ENCODE measurements at places on chromosomes 12 and 14.

GRCh38 chr14:67166450-67166853 is 22.8 kb upstream of the GARIN2 start:
- peak; percentile 9 for DNase-seq

GRCh38 chr12:58919231-58920101 is 838 bp downstream of the LRIG3 start:
- no peak for DNase-seq

- DNase-seq: no peak
These were observed 48.6 kb upstream of the PPM1H start for GRCh38 chr12:62983594-62983993.

GRCh38 chr12:109689426-109689825 is 24.2 kb upstream of the FAM222A start:
- no peak for DNase-seq

DNA sequence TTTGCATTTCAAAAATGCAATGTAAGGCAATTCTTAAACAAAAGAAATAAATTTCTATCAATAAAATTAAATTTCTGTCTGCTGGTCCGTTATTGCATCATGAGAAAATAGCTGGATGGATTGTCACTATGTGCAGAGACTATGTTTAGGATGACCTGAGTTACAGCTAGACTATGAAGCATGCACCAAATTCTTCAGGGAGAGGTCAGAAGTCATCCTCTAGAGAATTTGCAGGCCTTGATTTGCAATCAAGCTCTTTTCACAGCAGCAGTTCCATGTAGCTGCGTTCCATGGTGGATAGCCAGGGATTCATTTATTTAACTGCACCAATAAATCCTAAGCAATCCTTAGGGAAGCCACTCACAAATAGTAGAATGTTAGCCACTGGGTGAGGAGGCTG is 253.7 kb downstream of the MSRB3 start:
- DNase-seq: no peak

GRCh38 chr12:8078398-8078797 is 3.7 kb upstream of the NECAP1 start:
- DNase-seq: peak; percentile 5

- DNase-seq: no peak
These were observed 49.3 kb downstream of the PAPLN start for GRCh38 chr14:73286598-73286997.

GRCh38 chr12:22283508-22283907 is 51.0 kb downstream of the ST8SIA1 start:
- DNase-seq: no peak

- DNase-seq: no peak
These were observed 58.5 kb downstream of the WNK1 start for GRCh38 chr12:810671-811415.

DNA sequence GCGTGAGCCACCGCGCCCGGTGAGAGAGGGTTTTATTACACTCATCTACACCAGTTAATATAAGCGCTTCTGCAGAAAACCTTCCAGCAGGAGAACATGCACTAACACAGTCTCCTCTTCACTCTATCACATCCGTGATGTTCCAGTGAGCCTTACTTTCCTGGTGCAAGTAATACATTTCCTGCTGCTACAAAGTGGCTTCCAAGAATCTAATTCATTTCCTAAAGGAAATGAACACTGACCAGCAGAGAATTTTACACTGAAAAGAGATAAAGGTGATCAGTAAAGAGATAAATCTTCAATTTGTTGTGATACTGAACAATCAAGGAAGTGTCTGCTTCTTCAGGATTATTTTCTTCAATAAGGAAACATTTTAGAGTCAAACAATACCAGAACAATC is 39.5 kb downstream of the ZFYVE21 start:
- no peak for DNase-seq

DNA sequence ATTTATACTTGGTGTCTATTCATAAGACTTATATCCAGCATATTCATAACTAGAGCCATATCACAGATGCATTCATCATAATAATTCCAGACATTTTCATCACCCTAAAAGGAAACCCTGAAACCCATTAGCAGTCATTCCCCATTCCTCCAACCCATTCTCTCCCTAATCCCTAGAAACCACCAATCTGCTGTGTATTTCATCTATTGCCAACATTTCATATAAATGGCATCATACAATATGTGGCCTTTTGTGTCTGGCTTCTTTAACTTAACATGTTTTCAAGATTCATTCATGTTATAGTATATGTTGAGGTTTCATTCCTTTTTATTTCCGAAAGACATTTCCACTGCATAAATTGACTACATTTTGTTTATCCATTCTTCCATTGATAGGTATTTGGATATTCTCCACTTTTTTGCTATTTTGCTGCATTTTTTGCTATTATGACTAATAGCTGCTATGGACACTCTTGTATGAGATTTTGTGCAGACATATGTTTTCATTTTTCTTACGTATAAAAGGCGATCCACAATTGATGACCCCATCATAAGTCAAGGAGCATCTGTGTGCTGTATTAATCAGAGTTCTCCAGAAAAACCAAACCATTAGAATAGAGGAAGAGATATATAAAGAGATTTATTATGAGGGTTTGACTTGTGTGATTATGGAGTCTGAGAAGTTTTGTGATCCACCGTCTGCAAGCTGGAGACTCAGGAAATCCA is 5.1 kb upstream of the OAS2 start:
- DNase-seq: no peak

All from NCI-H1092 (cell line).